Germinal center (tissue), 1 donor: ENCODE measurements at places on chromosomes 13 and 19.
A peak's percentile ranks its signal among the peaks of the same experiment; 100 is the strongest.

DNA sequence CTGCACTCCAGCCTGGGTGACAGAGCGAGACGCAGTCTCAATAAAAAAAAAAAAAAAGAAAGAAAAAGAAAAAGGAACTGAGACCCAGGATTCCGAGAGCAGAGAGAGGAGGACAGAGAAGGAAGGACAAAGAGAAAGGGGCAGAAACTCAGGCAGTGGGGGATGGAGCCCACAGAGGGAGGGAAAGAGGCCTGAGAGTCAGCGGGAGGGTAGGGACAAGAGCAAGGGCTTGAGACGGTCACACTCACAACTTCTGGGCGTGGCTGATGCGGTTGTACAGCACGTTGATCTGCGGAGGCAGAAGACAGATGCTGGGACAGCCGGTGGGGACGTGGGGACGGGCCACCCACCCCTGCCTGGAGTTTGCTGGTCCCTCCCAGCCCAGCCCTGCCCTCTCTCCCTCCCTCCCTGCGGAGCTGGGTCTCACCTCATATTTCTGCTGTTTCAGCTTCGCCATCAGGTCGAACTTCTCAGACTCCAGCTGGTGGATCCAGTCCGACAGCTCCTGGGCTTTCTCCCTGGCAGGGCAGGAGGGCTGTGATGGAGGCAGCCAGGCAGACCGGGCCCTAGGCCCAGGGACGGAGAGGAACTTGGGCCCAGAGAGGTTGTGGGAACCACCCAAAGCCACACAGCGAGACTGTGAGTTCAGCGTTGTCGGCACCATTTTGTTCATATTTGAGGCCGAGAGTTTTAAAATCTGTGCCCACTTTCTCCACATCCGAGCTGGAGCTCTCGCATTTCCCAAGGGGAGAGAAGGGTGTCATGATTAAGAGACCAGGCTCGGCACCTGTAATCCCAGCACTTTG, 15.2 kb downstream of the TNNT1 start:
- no peak for DNase-seq

GRCh38 chr19:4538601-4538954, 1.3 kb downstream of the LRG1 start:
- no peak for DNase-seq

- DNase-seq: no peak
Measured at GRCh38 chr13:39787086-39787487, 131.6 kb downstream of the COG6 start.

GRCh38 chr13:30376426-30377311, 45.6 kb upstream of the UBE2L5 start:
- peak; percentile 66 for DNase-seq

DNA sequence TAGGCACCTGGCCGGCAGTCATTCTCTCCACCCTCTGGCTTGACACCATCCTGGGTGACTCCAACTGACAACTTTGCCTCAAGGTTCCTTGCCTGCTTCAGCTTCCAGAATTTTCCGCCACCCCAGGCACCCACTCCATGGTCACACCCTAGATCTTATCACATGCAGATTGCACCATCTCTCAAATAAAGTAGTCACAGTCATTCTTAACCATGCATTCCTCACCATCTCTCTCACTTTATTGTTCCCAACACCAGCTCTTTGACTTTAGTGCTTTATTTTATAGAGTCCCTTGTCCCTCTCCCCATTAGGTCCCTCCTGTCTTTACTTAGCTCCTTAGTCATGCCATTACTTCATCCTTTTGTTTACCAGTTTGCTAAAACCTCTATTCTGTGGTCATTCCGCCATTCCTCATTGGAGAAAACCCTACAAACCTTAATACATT, 351.7 kb downstream of the SPRY2 start:
- no peak for DNase-seq

GRCh38 chr13:97884707-97885468, 68.6 kb upstream of the IPO5 start:
- DNase-seq: no peak

GRCh38 chr19:17615889-17616685, 60.6 kb downstream of the COLGALT1 start:
- no peak for DNase-seq

GRCh38 chr13:94122300-94122915, 357.1 kb downstream of the DCT start:
- no peak for DNase-seq

DNA sequence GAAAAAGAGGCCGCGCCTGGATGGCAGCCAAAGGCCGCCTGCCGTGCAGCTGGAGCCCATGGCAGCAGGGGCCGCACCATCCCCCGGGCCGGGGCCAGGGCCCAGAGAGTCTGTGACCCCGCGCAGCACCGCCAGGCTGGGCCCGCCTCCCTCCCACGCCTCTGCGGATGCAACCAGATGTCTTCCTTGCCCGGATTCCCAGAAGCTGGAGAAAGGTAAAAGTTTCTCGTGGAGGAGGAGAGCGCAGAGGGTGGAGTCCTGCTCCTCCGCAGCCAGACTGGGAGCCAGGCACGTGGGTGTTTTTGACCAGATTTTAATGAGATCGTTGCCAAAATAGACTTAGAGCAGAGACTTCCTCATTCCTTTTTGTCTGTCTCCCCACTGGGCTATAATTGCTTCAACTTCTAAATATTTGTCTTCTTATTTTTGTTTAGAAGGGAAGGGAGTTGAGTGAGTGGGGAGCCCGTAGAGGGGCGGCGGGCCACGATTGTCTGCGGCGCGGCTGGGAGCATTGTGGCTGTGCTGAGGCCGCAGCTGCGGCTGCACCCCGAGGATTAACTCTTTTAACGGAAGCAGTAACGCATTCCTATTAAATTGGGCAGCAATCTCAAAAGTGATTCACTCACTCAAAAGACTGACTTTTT, 22.8 kb upstream of the NDUFS7 start:
- no peak for DNase-seq

GRCh38 chr19:46753420-46754155, 7.3 kb upstream of the STRN4 start:
- DNase-seq: peak; percentile 79

DNA sequence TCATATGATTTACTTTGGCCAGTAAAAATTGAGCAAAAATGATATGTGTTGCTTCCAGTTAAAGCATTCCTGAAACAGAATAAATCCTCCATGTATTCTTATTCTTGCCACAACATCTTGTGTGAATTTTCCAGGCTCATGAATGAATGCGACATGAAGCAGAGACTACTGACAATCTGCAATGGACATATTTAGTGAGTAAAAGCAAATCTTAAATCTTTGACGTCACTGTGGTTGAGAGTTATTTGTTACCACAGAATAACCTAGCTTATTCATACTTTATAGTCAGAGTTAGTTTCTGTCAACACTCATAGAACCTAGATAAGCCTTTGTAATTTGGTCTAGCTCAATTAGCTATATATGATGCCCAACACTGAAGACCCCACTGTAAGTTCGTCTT, 1443.1 kb downstream of the PCDH9 start:
- DNase-seq: no peak
